ENCODE measurements at places on chromosomes 16 and 17.

GRCh38 chr16:1475552-1476114 is 805 bp upstream of the CLCN7 start:
- DNase-seq, result no peak
- H3K4me3 ChIP-seq, result peak overlapping the region; percentile 88
- no peaks in the 10 kb centered on the region for H3K27me3 ChIP-seq
- H3K36me3 ChIP-seq, result no peaks in the 10 kb centered on the region

DNA sequence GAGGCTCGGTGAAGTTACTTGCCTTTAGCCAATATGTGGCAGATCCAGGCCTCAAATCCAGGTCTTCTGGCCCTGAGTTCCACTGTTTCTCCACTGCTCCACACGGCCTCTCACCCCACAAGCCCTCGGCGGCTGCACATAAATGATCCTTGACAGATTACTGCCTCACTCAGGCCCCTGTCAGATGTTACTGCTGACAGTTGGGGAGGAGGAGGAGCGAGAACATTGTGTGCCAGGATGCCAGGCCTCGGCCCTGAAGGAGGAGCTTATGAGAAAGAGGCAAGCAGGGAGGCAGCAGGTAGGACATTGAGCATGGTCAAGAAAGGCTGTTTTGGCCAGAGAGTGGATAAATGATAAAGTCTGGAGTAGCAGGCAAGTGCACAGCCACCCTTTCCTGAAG is 88.6 kb downstream of the RAB11FIP4 start:
- DNase-seq, result no peak
- H3K4me3 ChIP-seq, result no peak overlapping the region
- H3K36me3 ChIP-seq, result no peaks in the 10 kb centered on the region
- H3K27me3 ChIP-seq, result no peaks in the 10 kb centered on the region
- no peak overlapping the region for H3K27ac ChIP-seq

GRCh38 chr17:77838748-77839697 is 119.5 kb upstream of the TNRC6C start:
- H3K4me1 ChIP-seq, result peaks cover 20% of the 10 kb centered on the region
- no peak overlapping the region for H3K4me3 ChIP-seq
- no peaks in the 10 kb centered on the region for H3K36me3 ChIP-seq
- peak overlapping the region; percentile 79 for H3K27ac ChIP-seq

GRCh38 chr16:23385441-23385840 is 67.5 kb downstream of the COG7 start:
- H3K27me3 ChIP-seq, result no peaks in the 10 kb centered on the region
- H3K36me3 ChIP-seq, result no peaks in the 10 kb centered on the region
- H3K4me3 ChIP-seq, result no peak overlapping the region

GRCh38 chr16:72406390-72406789 is 234.4 kb upstream of the PMFBP1 start:
- H3K36me3 ChIP-seq, result no peaks in the 10 kb centered on the region
- no peaks in the 10 kb centered on the region for H3K4me1 ChIP-seq
- no peak overlapping the region for H3K27ac ChIP-seq
- no peak for DNase-seq
- no peak overlapping the region for H3K4me3 ChIP-seq

GRCh38 chr17:2084766-2085647 is 30.1 kb downstream of the HIC1 start:
- peak overlapping the region; percentile 92 for H3K27ac ChIP-seq
- peak; percentile 74 for DNase-seq
- no peaks in the 10 kb centered on the region for H3K36me3 ChIP-seq
- no peaks in the 10 kb centered on the region for H3K27me3 ChIP-seq
- no peak overlapping the region for H3K4me3 ChIP-seq

- peak overlapping the region; percentile 51 for H3K27ac ChIP-seq
- peaks cover 4% of the 10 kb centered on the region for H3K4me1 ChIP-seq
- no peak overlapping the region for H3K4me3 ChIP-seq
- no peak for DNase-seq
- no peaks in the 10 kb centered on the region for H3K27me3 ChIP-seq
These were observed 135.7 kb upstream of the FOXF1 start for GRCh38 chr16:86374603-86375130.

DNA sequence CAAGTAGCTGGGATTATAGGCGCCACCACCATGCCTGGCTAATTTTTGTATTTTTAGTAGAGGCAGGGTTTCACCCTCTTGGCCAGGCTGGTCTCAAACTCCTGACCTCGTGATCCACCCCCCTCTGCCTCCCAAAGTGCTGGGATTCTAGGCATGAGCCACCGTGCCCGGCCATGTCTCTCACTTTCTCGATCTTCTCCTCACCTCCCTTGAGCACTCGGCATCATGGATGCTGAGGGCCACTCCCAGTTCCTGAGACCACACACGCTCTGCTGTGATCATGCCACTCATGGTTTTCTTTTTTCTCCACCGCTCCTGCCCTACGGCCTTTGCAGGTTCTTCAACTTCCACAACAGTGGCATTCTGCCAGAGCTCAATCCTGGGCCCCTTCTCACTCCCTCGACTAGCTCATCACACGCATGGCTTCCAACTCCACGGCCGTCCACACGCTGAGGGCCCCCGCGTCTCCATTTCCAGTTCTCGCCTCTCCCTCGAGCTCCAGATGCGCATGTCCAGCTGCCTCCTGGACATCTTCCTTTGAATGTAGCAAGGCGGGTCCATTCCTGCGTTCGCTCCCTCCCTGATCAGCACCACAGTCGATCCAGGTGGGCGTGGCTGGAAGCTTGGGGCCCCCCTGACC is 5.5 kb upstream of the NCBP3 start:
- no peaks in the 10 kb centered on the region for H3K4me1 ChIP-seq
- no peaks in the 10 kb centered on the region for H3K27me3 ChIP-seq
- DNase-seq, result no peak
- no peaks in the 10 kb centered on the region for H3K36me3 ChIP-seq
- no peak overlapping the region for H3K4me3 ChIP-seq

- no peaks in the 10 kb centered on the region for H3K36me3 ChIP-seq
- no peak overlapping the region for H3K4me3 ChIP-seq
- DNase-seq, result peak; percentile 80
- no peaks in the 10 kb centered on the region for H3K27me3 ChIP-seq
- peak overlapping the region; percentile 78 for H3K27ac ChIP-seq
These were observed 33.9 kb downstream of the DCUN1D3 start for GRCh38 chr16:20866145-20866772.

- H3K4me3 ChIP-seq, result no peak overlapping the region
- H3K27ac ChIP-seq, result no peak overlapping the region
- H3K36me3 ChIP-seq, result no peaks in the 10 kb centered on the region
- no peak for DNase-seq
- H3K27me3 ChIP-seq, result no peaks in the 10 kb centered on the region
- H3K4me1 ChIP-seq, result no peaks in the 10 kb centered on the region
These were observed 2.5 kb downstream of the ODAD4 start for GRCh38 chr17:41932816-41933389.

GRCh38 chr17:48483471-48484131 is 47.2 kb downstream of the HOXB1 start:
- peaks cover 7% of the 10 kb centered on the region for H3K27me3 ChIP-seq
- no peak overlapping the region for H3K4me3 ChIP-seq
- H3K36me3 ChIP-seq, result no peaks in the 10 kb centered on the region
- DNase-seq, result peak; percentile 41
- no peaks in the 10 kb centered on the region for H3K4me1 ChIP-seq

GRCh38 chr16:12291989-12292759 is 315.6 kb downstream of the SNX29 start:
- no peaks in the 10 kb centered on the region for H3K36me3 ChIP-seq
- no peaks in the 10 kb centered on the region for H3K4me1 ChIP-seq
- H3K27me3 ChIP-seq, result no peaks in the 10 kb centered on the region
- H3K4me3 ChIP-seq, result no peak overlapping the region

- no peaks in the 10 kb centered on the region for H3K36me3 ChIP-seq
- H3K27me3 ChIP-seq, result no peaks in the 10 kb centered on the region
- no peak for DNase-seq
- no peak overlapping the region for H3K4me3 ChIP-seq
These were observed 10.0 kb downstream of the NLE1 start for GRCh38 chr17:35132099-35132498.

GRCh38 chr16:83113811-83114210 is 487.0 kb downstream of the CDH13 start:
- peaks cover 7% of the 10 kb centered on the region for H3K27me3 ChIP-seq
- H3K4me1 ChIP-seq, result no peaks in the 10 kb centered on the region
- no peaks in the 10 kb centered on the region for H3K36me3 ChIP-seq
- no peak overlapping the region for H3K27ac ChIP-seq
- no peak overlapping the region for H3K4me3 ChIP-seq

- H3K27ac ChIP-seq, result no peak overlapping the region
- H3K4me3 ChIP-seq, result no peak overlapping the region
- no peak for DNase-seq
- no peaks in the 10 kb centered on the region for H3K4me1 ChIP-seq
These were observed 68.2 kb downstream of the CDK12 start for GRCh38 chr17:39529455-39529854.

- peaks cover 10% of the 10 kb centered on the region for H3K4me1 ChIP-seq
- no peaks in the 10 kb centered on the region for H3K36me3 ChIP-seq
- H3K27ac ChIP-seq, result no peak overlapping the region
- no peaks in the 10 kb centered on the region for H3K27me3 ChIP-seq
These were observed 33.0 kb upstream of the SEC14L1 start for GRCh38 chr17:77107506-77108433.

DNA sequence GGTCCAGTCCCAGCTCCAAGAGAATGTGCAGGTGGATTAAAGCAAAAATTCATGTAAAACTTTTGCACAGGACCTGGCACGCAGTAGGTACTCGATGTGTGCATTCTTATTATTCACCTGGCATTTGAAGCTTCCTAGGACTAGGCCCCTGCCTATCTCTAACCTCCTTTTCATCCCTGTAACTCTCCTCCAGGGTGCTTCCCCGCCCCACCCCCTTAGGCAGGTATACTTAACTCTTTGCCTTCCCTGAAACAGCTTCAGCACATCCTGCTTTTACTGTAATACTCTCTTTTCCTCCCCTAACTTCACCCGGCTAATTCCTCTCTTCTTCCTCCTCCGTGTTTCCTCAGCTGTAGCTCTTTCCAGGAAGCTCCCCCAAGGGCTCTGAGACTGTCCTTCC is 54.8 kb downstream of the CDK5R1 start:
- H3K27ac ChIP-seq, result no peak overlapping the region
- H3K4me1 ChIP-seq, result no peaks in the 10 kb centered on the region
- H3K4me3 ChIP-seq, result no peak overlapping the region
- no peak for DNase-seq
- no peaks in the 10 kb centered on the region for H3K27me3 ChIP-seq

GRCh38 chr17:78013683-78014467 is 55.4 kb downstream of the TNRC6C start:
- no peaks in the 10 kb centered on the region for H3K4me1 ChIP-seq
- no peak overlapping the region for H3K4me3 ChIP-seq
- H3K27me3 ChIP-seq, result no peaks in the 10 kb centered on the region
- peak; percentile 82 for DNase-seq
- H3K36me3 ChIP-seq, result no peaks in the 10 kb centered on the region
- H3K27ac ChIP-seq, result no peak overlapping the region

- no peak overlapping the region for H3K4me3 ChIP-seq
- no peak for DNase-seq
These were observed 13.7 kb downstream of the DYNLL2 start for GRCh38 chr17:58096892-58097291.
